Karpas-422 (cell line): ENCODE measurements at places on chromosomes 1 and 21.

DNA sequence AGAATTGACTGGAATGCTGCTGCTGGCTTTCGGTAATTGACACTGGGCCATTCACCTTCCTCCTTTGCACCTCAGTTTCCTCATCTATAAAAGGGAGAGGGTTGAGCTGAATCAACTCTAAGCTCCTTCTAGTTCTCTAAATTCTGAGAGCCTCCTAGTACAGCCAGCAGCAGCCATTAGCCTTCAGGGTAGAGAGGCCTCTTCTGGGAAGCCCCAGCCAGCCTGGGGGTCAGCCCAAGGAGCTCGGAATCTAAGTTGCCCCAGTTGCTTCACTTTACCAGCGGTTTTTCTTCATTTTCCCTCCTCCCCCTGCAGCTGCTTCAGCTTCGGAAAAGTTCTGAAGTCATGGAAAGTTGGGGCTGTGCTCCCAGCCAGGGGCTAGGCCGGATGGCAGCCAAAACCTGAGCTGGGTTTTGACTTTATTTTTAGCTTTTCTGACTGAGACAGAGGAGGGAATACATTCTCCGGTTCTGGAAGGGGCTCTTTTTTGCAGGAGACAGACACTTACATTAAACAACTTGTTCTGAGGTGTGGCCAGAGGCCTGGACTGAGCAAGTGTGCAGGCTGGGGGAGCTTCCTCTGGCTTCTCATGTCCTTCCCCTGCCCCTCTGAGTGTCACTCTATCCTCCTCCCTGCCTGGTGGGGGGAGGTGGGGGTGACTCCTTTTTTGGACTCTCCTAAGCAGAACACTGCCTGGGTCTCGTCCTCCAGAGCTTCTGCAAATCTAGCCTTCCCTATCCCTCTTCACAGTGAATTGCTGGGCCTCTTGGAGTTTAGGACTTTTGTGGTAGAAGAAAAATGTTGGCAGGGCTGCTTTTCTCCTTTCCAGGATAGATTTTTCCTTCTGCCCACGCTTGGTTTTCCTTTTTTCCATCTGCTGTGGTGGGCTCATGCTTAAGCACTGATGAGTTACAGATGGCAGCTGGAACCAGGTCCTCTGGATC is 14.4 kb downstream of the LMNA start:
- no peak for DNase-seq

GRCh38 chr1:9340172-9340854 is 47.6 kb downstream of the SPSB1 start:
- no peak for DNase-seq

GRCh38 chr21:42258885-42259407 is 40.0 kb downstream of the ABCG1 start:
- no peak for DNase-seq

GRCh38 chr21:45049714-45050344 is 24.6 kb upstream of the ADARB1 start:
- no peak for DNase-seq

DNA sequence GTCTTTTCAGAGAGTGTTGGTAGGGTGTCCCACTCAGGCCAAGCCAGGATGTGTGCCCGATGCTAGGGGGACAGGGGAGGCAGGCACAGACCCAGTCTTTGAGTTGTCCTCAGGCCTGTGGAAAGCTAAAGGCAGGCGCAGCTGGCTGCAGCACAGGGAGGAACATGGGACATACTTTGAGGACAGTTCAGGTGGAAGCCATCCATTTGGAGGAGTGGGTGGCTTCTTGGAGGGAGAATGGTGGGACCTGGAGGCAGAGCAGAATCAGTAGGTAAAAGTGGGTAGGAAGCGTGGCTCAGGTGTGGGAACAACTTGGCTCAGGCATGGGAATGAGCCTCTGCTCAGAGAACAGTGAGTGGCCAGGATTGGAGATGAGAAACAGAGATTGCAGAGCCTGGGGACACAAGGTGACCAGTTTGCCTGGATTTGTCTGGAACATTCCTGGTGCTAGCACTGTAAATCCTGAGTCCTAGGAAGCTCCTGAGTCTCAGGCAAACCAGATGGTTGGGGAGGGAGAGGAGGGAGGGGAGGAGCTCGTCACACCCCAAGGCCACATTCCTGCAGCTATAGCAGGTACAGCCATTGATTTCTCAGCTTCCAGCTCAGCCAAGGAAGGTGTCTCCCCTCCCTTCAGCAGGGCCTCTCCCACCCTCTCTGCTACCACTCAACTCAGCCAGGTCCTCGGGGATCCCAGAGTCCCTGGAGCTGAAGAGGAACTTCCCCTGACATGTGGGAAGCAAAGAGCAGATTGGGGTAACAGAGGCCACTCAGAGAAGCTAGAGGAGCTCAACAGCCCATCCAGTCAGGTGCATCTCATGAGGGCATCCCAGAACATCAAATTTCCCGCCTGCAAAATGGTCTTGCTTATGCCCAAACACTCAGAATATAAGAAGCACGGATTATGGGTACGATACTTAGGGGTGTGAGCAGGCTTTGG is 65.2 kb upstream of the TINAGL1 start:
- no peak for DNase-seq

DNA sequence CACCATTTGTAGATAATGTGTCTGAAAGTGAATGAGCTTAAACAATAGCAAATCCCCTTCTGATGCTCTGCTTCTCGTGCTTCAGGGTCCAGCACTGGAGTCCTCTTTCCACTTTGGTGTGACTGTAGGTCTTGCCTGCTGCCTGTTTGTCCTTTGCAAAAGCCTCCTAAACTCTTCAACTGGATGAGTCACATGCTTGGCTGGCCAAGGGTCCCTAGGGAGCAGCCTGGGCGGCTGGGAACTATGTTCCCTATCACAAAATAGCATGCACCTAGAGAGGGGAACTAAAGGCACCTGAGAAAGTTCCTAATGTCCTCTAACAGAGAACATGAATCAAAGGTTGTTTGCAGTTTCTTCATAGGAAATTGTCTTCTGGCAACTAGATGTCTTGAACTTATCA is 607.2 kb upstream of the PLXNA2 start:
- no peak for DNase-seq

GRCh38 chr1:24201941-24202440 is 14.9 kb upstream of the IFNLR1 start:
- DNase-seq, result peak; percentile 80

DNA sequence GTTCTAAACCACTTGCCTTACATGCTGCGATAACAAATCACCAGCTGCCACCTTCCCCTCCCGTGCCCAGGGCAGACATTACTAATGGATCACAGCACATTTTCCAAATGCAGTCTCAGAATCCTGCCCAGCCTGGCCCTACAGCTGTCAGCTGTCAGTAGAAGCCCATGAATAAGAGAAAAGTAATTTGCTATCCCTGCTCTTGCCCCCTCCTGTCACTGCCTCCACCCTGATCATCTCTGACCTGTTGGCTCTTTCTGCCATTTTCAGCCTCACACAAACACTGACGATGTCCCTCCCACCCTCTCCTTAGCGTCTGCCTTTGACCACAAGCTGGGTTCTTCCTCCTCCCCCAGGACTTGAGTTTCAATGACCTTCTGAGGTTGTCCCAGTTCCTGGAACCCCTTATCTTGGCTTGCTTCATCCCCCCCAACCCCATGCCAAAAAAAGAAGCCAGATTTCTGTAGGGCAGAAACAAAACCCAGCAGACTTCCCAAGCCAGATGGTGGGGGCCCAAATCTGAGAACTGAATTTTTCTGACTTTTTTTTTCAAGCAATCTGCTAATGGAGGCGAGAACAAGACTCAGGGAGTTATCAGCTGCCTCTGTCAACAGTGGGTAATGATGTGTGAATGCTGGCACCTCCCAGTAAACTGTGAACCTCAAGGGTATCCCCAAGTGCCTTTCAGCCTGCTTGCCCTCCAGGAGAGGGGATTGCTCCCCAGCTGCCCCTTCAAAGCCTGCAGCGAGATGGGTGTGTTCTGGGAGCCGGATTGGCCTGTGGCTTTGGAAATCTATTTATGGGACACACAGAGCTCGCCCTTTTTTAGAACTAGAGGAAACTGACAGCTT is 216.5 kb upstream of the VAMP3 start:
- no peak for DNase-seq

GRCh38 chr1:176479971-176480370 is 17.0 kb downstream of the PAPPA2 start:
- DNase-seq, result no peak

GRCh38 chr1:201184307-201185122 is 6.1 kb upstream of the IGFN1 start:
- DNase-seq, result peak; percentile 60

DNA sequence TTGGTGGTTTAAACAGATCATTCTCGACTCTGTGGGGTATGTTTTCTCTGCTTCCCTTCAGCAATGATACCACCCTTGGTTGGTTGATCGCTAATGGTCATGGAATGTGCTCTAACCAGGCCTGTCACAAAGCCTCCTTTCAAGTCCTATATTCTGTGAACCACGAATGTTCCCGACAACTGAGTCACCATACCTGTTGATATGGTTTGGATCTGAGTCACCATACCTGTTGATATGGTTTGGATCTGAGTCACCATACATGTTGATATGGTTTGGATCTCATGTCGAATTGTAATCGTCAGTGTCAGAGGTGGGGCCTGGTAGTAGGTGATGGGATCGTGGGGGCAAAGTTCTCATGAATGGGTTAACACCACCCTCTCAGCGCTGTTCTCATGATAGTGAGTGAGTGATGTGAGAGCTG is 10.2 kb upstream of the CAMK2N1 start:
- DNase-seq, result no peak

GRCh38 chr1:51653127-51653526 is 36.2 kb downstream of the OSBPL9 start:
- no peak for DNase-seq

- no peak for DNase-seq
Observed at GRCh38 chr1:43611950-43612349, 38.0 kb upstream of the KDM4A start.

- DNase-seq, result no peak
Observed at GRCh38 chr1:43481491-43481890, 27.8 kb upstream of the HYI start.

DNA sequence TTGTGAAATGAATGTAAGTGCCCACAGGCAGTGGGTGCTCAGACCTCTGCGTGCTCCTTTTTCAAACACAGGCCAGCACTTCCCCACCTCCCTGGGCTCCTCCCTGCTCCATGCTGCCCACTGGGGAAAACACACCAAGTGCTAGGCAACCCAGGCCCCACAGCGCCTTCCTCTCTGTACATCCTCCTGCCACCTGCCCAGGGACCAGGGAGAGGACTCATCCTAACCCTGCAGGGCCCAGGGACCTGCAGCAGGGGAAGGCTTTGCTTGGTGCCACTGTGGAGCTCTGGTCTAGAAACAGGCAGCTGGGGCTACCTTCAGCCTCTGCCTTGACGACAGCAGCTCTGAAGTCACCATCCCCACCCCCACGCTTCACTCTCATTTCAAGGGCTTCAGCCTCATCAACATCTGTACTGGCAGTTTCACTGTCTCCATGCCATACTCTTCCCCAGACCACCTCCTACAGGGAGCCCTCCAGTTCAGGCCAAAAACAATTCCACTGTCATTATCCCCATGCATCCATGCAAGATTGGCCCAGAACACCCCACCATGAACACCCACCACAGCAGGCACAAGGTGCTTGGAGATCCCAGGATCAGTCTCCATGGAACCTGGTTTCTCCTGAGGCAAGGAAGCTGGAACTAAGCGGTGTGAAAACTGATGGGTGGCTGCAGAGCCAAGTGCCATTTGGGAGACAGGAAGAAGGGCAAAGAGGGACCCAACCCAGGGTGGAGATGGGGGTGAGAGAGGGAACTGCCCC is 1.1 kb downstream of the IGSF8 start:
- DNase-seq, result peak; percentile 51

- no peak for DNase-seq
Observed at GRCh38 chr1:101185421-101185820, 51.4 kb upstream of the S1PR1 start.

- DNase-seq, result no peak
Observed at GRCh38 chr1:28123461-28123961, 35.1 kb upstream of the EYA3 start.

GRCh38 chr1:246591504-246591903 is 25.2 kb downstream of the CNST start:
- DNase-seq, result no peak

GRCh38 chr1:9069326-9070100 is at the start of gene SLC2A5:
TSS of gene SLC2A5 (minus strand) at chr1:9069635. CDS start at chr1:9069536, 99 bp downstream.
- DNase-seq, result peak; percentile 93

DNA sequence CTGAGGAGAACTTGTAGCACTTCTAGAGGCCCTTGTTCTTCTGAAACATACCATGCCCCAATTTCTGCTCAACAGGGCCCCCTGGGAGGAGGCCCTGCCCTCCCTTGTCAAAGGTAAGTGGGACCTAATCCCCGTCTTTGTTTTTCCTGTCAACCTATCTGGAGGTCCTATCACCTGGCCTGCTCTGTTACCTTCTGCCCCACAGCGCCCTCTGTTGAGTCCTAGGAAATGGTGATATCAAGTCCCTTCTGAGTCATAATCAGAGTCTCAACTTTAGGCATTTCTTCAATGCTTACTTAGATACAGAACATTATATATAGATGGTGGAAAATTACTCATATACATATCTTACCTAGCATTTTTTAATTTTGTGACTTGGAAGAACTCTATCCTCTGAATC is 28.2 kb upstream of the FCRL4 start:
- peak; percentile 88 for DNase-seq

DNA sequence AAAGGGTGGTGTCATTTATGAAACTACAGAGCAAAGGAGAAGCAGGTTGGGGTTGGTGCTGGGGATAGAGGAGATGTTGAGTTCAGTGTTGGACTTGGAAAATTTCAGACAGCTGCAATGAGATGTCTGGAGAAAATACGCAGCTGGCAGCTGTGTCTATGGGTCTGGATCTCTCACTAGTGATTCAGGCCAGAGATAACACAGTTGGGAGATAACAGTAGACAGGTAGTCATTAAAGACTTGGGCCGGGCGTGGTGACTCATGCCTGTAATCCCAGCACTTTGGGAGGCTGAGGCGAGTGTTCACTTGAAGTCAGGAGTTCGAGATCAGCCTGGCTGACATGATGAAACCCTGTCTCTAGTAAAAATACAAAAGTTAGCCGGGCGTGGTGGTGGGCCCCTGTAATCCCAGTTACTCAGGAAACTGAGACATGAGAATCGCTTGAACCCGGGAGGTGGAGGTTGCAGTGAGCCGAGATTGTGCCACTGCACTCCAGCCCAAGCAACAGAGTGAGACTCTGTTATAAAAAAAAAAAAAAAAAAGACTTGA is 2.5 kb upstream of the TFAP2E start:
- DNase-seq, result no peak

GRCh38 chr1:35324486-35324885 is 56.0 kb downstream of the ZMYM4 start:
- no peak for DNase-seq

- peak; percentile 90 for DNase-seq
Observed at GRCh38 chr21:31098576-31099005, 60.3 kb upstream of the KRTAP19-8 start.

- no peak for DNase-seq
Observed at GRCh38 chr1:67460676-67461500, 30.7 kb upstream of the SERBP1 start.

DNA sequence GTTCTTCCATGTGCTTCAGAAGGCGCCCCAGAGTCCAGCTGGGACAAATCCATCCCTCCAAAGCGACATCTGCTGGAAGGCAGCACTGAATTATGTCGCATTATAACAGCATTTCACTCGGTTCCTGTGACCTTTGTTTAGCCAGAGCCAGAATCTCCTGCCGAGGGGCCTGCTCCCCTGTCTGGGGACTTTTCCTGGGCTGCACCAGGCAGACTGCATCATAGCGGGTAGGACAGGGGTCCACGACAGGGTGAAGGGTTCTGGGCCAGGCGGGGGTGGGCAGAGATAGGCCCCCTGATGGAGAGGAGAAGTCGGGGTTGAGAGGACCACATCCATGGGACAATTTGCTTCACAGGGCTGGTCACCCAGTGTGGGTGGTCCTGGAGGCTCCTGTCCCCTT is 276.9 kb downstream of the MATN1 start:
- no peak for DNase-seq

GRCh38 chr1:218345673-218346390 is 696 bp downstream of the TGFB2 start:
- peak; percentile 78 for DNase-seq
